Keratinocyte (primary cell): ENCODE measurements at places on chromosomes 5 and 9. TPM values are rescaled to one million over a fixed set of nuclear protein-coding genes. Genes with fewer than 3 reads are reported as not detected.

DNA sequence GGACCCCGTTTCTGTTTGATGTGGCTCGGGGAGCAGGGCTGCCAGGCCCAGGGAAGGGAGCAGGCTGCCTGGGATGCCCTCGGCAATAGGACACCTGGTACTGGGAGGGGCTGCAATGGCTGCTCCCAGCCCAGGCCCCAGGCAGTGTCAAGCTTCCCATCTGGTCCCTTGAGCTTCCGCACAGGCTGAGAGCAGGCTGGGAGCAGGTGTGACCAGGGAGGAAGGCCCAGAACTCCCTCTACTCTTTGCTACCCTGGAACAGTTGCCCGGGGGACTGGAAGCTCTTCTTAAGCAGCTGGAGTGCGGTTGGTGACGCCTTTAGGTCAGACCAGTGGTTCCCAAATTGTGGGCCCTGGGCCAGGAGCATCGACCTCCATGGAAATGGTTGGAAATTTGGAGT, 186.9 kb downstream of the GADD45G start:
- no peak for DNase-seq

DNA sequence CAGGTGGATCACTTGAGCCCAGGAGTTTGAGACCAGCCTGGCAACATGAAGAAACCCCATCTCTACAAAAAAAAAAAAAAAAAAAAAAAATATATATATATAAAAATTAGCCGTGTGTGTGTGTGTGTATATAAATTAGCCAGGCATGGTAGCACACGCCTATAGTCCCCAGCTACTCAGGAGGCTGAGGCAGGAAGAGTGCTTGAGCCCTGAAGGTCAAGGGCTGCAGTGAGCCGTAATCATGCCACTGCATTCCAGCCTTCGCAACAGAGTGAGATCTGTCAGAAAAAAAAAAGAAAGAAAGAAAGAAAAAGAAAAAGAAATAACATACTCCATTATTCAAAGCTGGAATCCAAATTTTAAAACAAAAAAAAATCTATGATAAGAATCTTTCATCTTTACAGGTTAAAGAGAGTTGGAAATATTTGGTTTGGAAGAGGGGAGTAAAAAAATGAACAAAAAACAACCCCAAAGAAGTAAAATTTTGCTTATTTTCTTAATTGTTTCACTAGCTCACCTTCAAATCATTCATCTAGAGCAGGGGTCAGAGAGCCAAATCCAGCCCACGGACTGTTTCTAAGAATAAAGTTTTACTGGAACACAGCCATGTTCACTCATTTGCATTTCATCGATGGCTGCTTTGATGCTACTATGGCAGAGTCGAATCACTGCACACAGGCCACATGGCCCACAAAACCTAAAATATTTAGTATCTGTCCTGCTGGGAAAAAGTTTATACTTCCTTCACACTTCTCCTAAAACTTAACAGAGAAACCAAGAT, 109.9 kb downstream of the DROSHA start:
- no peak for DNase-seq

DNA sequence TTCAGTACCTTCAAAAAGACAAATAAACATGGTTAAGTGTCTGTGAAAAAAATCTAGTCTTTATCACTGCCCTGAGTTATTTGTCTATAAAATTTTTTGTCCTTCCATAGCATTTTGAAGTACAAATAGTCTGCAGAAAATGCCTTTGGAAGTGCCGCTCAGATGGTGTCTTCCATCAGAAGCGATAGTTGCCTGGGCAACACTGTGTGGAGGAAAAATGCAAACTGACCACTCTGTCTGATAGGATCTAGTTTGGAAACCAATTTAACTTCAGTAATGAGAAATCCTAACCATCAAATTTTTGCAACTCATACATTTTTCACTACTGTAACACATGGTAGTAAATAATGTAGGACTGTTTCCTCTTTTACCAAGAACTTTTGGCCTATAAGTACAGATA, 449.9 kb downstream of the PRELID2 start:
- no peak for DNase-seq

GRCh38 chr9:87677776-87678587, 47.9 kb upstream of the CTSL start:
- no peak for DNase-seq

The SLC1A1 gene
- 0.06 to 0.77 TPM (median 0.20 TPM) in 3 replicates for polyA plus RNA-seq

- DNase-seq, result no peak
These were observed 243.1 kb downstream of the FBXO4 start for GRCh38 chr5:42168091-42168670.

DNA sequence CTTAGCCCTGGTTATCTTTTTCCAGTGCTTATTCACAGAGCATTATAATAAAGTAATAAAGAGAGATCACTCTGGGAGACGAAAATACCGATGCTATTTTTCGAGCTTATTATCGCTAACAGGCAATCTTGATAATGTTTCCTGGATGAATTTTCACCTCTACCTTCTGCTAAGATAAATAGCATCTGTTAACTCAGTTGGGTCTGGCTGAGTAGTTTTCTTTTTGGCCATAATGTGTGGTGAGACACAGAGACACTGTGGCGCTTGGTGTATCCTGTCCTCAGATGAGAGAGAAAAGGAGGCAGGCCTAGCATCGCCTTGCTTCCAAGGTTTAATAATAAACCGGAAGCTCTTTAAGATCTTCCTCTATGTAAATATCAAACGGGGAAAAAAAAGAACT, 46.2 kb upstream of the CDH12 start:
- DNase-seq, result no peak

The WNT8A gene
- polyA plus RNA-seq, result not detected in 3 replicates

DNA sequence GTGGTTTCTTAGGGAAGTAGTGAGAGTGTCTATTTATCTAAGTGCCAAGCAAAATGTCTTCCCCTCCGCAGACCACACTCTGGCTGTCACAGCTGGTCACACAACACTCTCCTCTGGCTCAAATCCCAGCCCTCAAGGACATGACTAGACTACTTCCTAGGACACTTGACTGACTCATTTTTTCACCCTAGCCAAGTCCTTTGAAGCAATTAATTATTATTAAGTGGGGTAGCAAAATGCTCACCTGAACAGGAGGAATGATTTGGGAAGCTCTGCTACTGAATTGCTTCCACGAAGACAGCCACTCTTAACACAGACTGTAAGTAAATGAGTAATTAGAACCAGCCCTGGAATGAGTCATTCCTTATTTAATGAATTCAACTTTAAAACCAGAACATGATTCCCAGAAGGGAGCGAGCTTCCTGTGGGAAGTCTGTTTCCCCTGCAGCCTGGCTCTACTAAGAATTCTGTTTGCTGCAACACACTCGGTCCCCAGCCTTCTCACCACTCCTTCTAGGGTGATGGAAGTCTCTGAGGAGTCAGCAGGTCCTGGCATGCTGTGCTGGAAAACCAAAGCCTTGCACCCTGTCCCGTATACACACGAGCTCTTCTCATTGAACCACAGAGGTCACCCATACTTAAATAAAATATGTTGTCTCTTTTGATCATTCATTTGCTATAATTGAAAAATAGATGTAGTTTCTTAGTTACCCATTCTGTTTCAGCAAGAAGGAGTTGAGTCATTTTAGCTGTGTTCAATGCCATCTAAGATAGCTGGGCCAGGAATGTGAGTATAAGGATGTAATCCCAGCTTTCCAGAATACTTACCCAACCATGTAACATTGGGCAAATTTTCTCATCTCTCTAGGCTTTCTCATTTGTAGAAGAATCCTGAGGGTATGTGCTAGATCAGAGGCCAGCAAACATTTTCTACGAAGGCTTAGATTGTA, 218.6 kb upstream of the RASEF start:
- DNase-seq, result peak; percentile 28

DNA sequence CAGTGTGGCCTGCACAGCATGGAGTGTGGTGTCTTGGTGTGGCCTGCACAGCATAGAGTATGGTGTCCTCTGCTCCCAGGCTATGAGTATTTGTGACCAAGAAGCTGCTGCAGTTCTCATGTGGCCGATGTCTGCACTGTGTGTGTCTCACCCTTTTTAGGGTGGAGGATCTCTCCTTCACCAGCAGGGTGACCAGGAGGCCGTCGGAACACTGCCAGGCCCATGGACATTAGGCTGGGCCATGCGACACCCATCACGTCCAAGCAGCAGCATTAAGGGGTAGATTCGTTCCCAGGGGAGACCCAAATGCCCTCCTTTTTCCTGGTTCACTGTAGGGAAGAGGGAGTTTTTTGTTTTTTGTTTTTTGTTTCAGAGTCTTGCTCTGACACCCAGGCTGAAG, 115.3 kb upstream of the SPIN1 start:
- DNase-seq, result no peak

The CAPSL gene
- not detected in 3 replicates for polyA plus RNA-seq

GRCh38 chr5:38639377-38640358, 83.2 kb upstream of the LIFR start:
- DNase-seq, result no peak

- no peak for DNase-seq
These were observed 144.9 kb upstream of the CD180 start for GRCh38 chr5:67341478-67341877.

The DRD1 gene
- 0.01 TPM in 1 of 3 replicates, not detected in the others for polyA plus RNA-seq

DNA sequence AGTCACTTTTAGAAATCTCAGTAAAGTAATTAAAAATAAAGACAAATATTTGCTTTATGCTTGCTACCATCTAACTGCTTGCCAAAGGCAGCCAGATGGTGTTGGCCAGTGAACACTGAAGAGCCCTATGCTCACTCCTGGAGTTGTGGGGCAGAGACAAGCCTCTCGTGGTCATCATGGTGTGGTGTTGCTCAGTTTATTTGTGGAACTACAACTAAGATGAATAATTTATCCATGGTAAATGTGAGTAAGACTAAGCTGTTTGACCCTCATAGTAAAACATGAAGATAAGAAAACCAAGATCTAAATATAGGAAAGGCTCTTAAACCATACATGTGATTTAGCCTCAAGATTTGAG, 100.7 kb downstream of the PDE8B start:
- DNase-seq, result no peak

DNA sequence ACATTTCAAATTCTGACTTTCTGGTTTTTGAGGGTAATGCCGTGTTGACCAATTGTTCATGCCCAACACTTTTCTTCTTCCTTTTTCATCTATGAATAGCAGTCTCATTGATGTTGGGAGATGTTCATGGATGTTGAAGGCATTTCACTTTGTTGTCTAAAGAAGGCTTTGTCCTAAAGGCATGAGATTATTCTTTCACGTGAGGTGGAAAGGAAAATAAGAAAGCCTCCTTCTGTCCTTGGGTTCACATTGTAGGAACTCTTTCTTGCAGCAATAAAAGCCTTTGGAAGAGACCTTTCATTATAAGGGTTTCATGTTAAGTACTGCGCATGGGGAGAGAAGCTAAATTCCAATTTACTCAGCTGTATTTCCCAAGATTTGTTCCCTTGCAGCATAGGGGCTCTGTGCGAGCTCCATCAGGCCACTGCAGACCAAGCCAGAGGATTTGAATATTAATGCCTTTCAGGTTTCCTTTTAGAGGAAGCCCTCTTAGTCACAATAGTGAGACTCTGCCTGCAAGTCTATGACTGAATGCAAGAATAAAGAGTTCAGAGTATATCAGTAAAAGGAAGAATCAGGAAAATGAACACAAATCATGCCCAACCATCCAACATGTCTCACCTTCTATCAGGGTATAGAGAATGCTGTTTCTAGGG, 274.6 kb downstream of the TMEM38B start:
- DNase-seq, result no peak

GRCh38 chr5:151549713-151550112, 41.4 kb downstream of the FAT2 start:
- no peak for DNase-seq

- DNase-seq, result no peak
These were observed 6.6 kb downstream of the PCDHGC5 start for GRCh38 chr5:141495453-141495811.

- no peak for DNase-seq
These were observed 2.8 kb upstream of the NFIB start for GRCh38 chr9:14316602-14317300.

The CER1 gene
- polyA plus RNA-seq, result not detected in 3 replicates

DNA sequence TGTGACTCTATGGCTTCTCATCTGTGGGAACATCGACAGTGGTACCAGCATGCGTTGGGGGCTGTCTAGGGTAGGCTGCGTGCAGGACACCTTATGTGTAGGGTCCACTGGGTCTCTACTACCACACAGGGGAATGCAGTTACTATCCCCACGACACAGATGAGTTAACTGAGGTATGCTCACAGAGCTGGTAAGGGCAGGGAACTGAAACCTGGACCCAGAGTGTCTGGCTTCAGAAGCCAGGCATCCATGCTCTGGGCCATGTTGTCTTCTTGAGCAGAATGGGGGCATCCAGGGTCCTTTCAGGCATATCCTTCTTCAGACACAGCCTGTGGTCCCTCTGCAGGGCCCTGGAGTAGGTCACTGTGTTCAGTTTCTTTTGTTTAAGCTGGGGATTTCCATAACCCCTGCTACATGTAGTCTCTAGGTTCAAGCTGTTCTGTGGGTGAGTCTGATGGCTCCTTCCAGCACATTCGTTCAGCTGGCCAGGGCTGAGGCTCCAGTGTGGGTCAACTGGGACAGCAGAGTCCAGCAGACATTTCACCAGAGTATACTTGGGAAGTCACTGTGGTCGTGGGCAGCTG, 148.8 kb downstream of the GADD45G start:
- no peak for DNase-seq

DNA sequence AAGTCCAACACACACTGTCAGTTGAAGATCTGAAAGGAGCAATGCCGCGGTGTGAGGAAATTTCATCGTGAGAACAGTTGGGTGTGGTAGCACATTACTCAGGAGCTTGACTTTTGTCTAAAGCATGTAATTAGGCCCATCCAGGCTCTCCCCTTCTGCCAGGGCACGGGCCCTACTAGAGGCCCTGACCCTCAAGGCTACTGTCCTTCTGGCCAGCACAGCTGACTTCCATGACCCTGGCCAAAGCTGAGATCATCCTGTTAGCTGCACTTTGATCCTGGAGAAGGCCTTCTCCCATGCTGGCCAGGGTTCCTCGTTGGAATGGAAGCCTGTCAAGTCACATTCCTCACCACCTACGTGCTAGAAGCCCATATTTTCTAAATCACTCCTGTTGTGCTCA, 77.8 kb upstream of the SLC1A3 start:
- DNase-seq, result no peak

DNA sequence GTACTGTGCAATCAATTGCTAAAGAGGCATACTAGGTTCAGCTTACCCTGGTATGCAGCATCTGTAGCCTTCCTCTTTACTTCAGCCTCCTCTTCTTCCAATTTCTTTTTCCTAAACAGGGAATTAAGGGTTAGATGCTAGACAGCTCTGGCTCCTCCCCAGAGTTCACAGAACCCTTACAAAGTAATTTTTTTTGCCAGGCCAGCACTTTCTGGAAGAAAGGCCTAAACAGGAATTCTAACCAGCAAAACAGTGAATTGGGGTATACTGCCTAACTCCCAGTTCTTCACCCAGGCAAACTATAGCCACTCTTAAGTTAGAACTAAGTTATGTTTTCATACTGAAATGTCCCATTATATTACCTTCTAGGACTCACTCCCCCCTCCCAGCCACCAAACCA, 8.1 kb downstream of the BRD8 start:
- DNase-seq, result no peak

DNA sequence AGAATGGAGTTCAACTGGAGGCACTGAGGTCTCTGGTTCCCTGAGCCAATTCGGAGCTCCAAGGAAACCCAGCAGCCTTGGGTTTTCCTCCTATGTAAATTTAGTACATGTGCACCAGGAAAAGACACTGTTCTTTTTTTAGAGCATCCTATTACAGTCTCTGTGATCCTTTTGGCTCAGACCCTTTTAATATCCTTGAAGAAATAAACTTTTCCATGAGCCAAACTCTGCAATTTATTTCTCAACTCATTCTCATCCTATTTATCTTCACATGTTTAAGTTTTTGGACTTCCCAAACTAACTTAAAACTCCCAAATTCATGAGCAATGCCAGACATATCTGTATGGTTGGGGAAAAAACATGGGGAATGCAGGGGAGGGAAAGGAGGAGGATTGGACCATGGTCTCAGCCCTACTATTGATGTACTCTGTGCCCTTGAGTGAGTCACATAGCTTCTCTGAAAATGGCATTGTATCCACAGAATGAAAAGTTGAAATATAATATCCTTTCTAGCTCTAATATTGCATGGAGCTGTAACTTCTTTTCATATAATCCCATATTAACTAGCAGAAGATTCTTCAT, 76.6 kb downstream of the PAPPA start:
- no peak for DNase-seq
